ENCODE measurements at places on chromosomes 6 and 20.
A peak's percentile ranks its signal among the peaks of the same experiment; 100 is the strongest.

- no peaks in the 10 kb centered on the region for H3K36me3 ChIP-seq
- no peak for DNase-seq
- no peak overlapping the region for H3K4me3 ChIP-seq
Observed at GRCh38 chr6:2204272-2204671, 41.1 kb downstream of the GMDS start.

- H3K36me3 ChIP-seq: no peaks in the 10 kb centered on the region
- DNase-seq: no peak
- no peaks in the 10 kb centered on the region for H3K4me1 ChIP-seq
- H3K27ac ChIP-seq: no peak overlapping the region
- H3K4me3 ChIP-seq: no peak overlapping the region
Observed at GRCh38 chr6:159461266-159461665, 231.8 kb downstream of the SOD2 start.

DNA sequence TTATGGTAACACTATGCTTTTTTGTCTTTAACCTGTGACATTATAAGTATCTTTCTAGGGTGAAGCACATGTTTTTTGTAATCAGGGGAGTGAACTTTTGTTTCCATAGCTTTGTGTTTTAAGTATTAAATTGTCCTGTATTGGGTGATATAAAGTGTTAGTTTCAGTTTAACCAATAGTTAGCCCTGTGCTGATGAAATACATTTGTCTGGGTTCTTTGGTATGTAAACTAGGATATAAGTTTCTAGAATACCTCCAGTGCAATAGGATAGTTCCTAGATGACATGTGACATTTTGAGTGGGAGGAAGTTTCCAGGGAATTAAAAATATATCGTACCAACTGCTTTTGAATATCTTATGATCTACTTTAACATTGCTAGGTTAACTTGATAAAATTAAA, 611.0 kb upstream of the MARCKS start:
- no peak overlapping the region for H3K4me3 ChIP-seq
- no peaks in the 10 kb centered on the region for H3K27me3 ChIP-seq
- H3K27ac ChIP-seq: no peak overlapping the region
- DNase-seq: peak; percentile 7
- H3K4me1 ChIP-seq: no peaks in the 10 kb centered on the region
- H3K36me3 ChIP-seq: no peaks in the 10 kb centered on the region

- peaks cover 9% of the 10 kb centered on the region for H3K36me3 ChIP-seq
- no peak overlapping the region for H3K27ac ChIP-seq
- H3K4me1 ChIP-seq: peaks cover 2% of the 10 kb centered on the region
- no peak overlapping the region for H3K4me3 ChIP-seq
Observed at GRCh38 chr6:34324738-34325444, 67.6 kb downstream of the NUDT3 start.

DNA sequence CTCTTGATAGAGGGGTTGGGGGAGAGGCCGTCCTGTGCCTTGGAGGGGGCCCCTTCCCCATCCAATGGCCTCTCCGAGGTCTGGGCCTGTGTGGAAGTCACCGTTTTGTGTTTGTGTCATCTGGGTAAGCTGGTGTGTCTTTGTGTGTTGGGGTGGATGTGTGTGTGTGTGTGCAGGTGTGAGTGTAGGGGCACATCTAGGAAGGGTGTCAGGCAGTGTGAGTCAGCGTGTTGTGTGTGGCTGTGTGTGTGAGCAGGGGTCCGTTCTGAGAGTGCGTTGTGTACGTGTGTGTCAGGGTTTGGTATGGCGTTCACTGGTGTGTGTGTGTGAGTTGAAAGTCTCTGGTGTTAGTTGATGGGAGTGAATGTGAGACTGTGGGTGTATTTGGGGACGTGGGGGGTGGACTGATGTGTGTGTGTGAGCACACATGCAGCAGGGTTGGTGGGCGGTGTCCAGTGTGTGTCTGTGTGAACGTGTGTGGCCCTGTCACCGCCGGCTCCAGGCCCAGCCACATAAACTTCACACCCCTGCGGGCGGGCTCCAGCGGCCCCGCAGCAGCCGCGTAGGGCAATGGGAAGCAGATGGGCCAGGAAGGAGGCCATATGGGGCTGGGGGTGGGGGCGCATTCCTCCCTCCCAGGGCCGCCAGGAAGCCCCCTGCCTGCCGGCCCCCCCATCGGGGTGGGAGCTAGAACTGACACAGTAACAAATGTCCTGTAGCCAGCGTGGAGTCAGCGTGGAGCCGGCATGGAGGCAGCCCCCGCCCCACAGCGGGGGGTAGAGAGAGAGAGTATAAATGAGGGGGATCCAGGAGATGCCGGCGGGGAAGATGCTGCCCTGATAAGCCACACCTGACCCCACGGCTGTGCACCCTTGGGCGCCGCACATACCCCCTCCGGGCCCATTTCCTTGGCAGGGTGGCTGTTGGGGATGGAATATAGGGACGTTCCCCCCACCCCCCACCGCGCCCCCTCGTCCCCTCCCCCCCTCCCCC, 32.1 kb downstream of the SNAI1 start:
- H3K4me1 ChIP-seq: peaks cover 18% of the 10 kb centered on the region
- DNase-seq: no peak
- H3K27me3 ChIP-seq: peaks cover 20% of the 10 kb centered on the region
- no peaks in the 10 kb centered on the region for H3K36me3 ChIP-seq
- H3K27ac ChIP-seq: no peak overlapping the region
- no peak overlapping the region for H3K4me3 ChIP-seq

DNA sequence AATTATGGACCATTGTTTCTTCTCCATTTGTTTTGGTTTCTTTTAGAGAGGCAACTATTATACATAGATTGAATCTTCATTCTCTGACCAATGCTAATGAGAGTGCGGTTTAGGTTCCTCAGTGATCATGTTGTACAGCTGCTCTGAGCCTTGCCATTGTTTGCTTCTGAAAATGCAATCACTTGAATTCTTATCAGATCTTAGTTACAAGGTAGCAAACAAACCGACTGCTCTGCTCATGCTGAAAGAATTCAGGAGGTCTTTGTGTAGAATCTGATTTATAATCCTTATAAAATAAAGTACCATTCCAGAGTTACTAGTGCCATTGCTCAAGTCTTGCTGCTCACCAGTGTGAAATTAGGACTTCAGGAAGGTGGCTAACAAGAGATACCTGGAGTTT, 569.1 kb upstream of the ID4 start:
- no peaks in the 10 kb centered on the region for H3K36me3 ChIP-seq
- H3K4me1 ChIP-seq: no peaks in the 10 kb centered on the region
- no peak for DNase-seq
- no peak overlapping the region for H3K27ac ChIP-seq

- peaks cover 8% of the 10 kb centered on the region for H3K4me1 ChIP-seq
- peaks cover 9% of the 10 kb centered on the region for H3K36me3 ChIP-seq
- no peak for DNase-seq
- H3K4me3 ChIP-seq: no peak overlapping the region
Observed at GRCh38 chr6:1908784-1909183, 299.1 kb downstream of the FOXC1 start.

- no peaks in the 10 kb centered on the region for H3K36me3 ChIP-seq
- H3K27ac ChIP-seq: no peak overlapping the region
- DNase-seq: no peak
- H3K4me1 ChIP-seq: no peaks in the 10 kb centered on the region
Observed at GRCh38 chr6:77638129-77638830, 14.6 kb upstream of the MEI4 start.

GRCh38 chr20:41150664-41151063, 13.3 kb downstream of the PLCG1 start:
- peaks cover 19% of the 10 kb centered on the region for H3K36me3 ChIP-seq
- H3K27ac ChIP-seq: no peak overlapping the region
- no peak overlapping the region for H3K4me3 ChIP-seq
- peaks cover 24% of the 10 kb centered on the region for H3K4me1 ChIP-seq

- peak; percentile 88 for DNase-seq
- peak overlapping the region; percentile 68 for H3K27ac ChIP-seq
- no peaks in the 10 kb centered on the region for H3K36me3 ChIP-seq
- H3K27me3 ChIP-seq: no peaks in the 10 kb centered on the region
Observed at GRCh38 chr6:139597771-139598755, 223.6 kb upstream of the CITED2 start.

DNA sequence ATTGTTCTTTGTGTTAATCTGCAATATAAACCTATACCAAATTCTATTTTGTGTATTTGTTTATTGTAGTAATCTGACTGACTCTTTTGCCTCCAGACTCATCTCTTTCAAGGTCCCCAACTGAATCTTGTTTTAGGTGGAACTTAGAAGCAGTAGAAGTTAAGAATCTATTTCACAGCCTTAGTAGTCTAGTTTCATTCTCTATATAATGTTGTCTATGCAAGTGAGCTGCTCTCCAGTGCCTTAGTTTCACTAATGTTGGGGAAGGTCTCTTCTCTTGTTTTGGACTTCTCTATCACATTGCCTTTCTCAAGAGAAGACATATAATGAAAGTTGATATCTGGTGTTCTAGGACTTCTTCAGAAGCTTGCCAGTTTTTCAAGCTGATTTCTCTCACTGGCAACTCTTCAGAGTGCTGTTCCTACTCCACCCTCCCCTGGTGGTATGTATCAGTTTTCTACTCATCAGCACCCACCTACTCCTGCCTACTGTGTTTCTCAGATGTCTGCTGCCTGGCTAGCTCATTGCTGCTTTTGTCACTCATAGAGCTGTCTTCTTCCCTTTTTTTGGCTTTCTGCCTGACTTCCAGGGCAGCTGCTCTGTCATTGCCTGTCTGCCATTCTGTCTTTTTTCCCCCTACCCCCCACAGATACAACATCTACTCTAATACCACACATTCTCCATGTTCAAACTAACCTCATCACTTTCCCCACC, 82.1 kb downstream of the PTPRA start:
- H3K4me3 ChIP-seq: no peak overlapping the region
- H3K4me1 ChIP-seq: peaks cover 2% of the 10 kb centered on the region
- DNase-seq: no peak
- H3K27me3 ChIP-seq: no peaks in the 10 kb centered on the region
- H3K27ac ChIP-seq: no peak overlapping the region

GRCh38 chr20:25389858-25390537, 637 bp downstream of the ABHD12 start:
- H3K36me3 ChIP-seq: peaks cover 5% of the 10 kb centered on the region
- H3K27ac ChIP-seq: peak overlapping the region; percentile 17
- no peaks in the 10 kb centered on the region for H3K27me3 ChIP-seq

DNA sequence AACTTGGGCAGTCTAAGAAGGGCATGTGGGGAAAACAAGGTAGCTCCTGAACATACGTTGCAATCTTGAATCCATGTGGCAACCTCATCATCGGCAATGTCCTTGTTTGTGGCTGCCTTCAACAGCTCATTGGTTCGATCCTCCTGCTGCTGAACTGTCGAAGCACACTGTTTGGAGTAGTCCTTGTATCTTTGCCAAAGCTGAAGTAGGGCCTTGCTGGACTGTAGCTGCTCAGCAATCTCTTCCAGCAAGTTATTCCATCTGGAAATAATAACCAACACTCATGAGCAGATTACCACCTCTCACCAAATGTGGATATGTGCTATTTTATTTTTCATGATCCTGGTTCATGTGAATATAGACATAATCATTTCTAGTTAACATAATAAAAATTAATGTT, 413.3 kb downstream of the ESR1 start:
- no peak overlapping the region for H3K4me3 ChIP-seq
- no peaks in the 10 kb centered on the region for H3K27me3 ChIP-seq
- peaks cover 31% of the 10 kb centered on the region for H3K36me3 ChIP-seq
- no peak overlapping the region for H3K27ac ChIP-seq

- no peaks in the 10 kb centered on the region for H3K36me3 ChIP-seq
- H3K27ac ChIP-seq: no peak overlapping the region
- H3K4me3 ChIP-seq: no peak overlapping the region
Observed at GRCh38 chr6:68632734-68633133, 2.3 kb upstream of the ADGRB3 start.

DNA sequence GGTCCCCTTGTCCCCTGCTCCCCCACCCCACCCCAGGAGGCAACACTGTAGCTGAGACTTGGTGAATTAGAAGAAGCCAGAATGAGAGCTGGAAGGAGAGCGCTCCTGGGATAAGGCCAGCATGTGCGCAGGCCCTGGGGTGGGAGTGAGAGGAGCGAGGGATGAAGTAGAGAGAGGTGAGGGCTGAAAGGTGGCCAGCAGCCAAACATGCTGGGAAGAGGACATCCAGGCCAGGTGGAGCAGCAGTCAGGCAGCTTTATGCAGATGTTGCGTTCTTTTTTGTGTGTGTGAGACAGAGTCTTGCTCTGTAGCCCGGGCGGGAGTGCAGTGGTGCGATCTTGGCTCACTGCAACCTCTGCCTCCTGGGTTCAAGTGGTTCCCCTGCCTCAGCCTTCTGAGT, 2.2 kb upstream of the BPIFB1 start:
- H3K27ac ChIP-seq: no peak overlapping the region
- H3K36me3 ChIP-seq: no peaks in the 10 kb centered on the region
- peaks cover 4% of the 10 kb centered on the region for H3K4me1 ChIP-seq

DNA sequence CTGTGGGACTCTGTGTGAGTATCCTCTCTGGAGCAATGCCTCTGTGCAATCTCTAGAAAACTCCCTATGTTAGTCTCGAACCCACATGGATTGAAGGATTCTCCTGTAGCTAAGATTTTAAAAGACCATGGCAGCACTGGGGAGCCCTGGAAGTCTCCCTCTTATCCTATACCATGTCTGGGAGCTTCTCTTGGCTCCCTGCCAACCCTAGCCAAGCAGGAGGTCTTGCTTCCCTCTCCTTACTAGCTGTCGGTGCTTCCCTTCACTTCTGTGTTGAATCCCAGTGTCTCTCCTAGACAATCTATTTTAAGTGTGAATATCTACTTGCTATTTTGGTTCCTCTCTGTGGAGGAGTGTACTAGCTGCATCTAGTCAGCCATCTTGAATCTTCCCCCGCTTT, 118.8 kb upstream of the NRN1 start:
- no peak overlapping the region for H3K4me3 ChIP-seq
- H3K27ac ChIP-seq: no peak overlapping the region
- H3K27me3 ChIP-seq: no peaks in the 10 kb centered on the region
- H3K36me3 ChIP-seq: no peaks in the 10 kb centered on the region
- no peak for DNase-seq

- peaks cover 18% of the 10 kb centered on the region for H3K4me1 ChIP-seq
- no peak overlapping the region for H3K4me3 ChIP-seq
- peak overlapping the region; percentile 68 for H3K27ac ChIP-seq
Observed at GRCh38 chr6:88376768-88377387, 210.7 kb upstream of the CNR1 start.

DNA sequence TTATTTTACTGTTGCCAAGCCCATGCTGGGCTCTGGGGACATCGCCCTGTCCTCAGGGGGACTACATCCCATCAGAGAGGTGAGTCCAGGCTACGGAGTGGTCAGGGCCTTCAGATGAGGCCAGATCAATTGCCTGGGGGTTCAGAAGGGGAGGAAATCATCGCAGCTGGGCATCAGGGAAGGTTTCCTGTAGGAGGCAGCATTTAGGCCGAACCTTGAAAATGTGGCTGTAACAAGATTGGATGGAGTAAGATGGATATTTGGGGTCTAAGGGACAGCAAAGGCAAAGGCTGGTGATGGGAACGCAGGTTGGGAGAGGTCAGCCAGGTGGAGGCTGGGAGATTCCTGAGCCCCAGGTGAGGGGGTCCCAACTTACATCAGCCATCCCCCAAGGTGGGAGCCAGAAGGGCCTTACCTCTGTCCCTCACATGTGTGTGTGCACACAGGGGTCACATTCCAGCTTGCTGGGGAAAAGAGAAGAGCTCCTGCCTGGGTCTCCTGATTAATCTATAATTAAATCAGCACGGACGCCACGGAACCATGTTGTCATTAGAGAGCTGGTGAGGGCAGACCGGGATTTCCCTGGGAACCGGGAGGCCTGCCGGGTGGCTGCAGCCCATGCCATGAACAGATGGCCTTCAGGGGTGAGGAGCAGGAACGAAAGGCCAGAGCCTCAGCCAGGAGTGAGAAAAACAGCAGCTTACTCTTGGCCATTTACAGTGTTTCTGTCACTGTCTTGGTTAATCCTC, 30.5 kb upstream of the DLGAP4 start:
- no peaks in the 10 kb centered on the region for H3K36me3 ChIP-seq
- H3K4me1 ChIP-seq: no peaks in the 10 kb centered on the region
- H3K27me3 ChIP-seq: peaks cover 85% of the 10 kb centered on the region
